ENCODE measurements at places on chromosomes 3 and 15. TPM values are rescaled to one million over a fixed set of nuclear protein-coding genes. Genes with fewer than 3 reads are reported as not detected.

DNA sequence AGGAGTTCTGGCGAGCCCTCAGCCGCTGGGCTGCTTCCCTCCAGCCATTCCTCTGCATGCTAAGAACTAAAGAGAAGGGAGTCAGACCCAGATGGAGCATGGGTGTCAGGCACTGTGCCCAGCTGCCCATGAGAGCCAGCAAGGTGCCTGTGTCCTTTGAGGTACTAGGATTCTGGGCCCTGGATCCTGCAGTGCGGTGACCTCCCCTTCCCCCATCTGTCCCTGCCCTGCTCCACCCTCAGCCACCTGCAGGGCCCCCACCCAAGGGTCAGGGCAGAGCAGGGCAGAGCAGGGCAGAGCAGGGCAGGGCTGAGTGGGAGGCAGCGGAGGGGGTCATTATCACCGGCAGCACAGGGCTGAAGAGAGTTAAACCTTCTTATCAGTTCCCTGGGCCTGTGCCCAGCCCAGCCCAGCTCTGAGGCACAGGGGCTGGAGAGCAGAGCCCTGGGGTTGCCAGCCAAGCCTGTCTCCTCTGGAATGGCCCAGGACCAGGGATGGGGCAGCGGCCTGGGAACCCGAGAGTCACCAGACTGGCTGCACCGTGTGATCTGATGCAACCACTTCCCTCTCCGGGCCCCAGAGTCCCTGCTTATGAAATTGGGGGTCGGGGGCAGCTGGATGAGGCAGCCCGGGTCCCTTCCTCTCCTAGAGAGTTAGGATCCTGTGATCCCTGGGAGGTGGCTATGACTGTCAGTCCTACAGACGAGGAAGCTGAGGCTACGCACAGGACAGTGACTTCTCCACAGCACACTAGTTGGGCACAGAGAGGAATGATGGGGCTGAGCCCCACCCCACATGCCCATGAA, 17.3 kb downstream of the ZDHHC19 start:
- H3K27me3 ChIP-seq = no peaks in the 10 kb centered on the region
- peak; percentile 62 for DNase-seq
- H3K4me1 ChIP-seq = no peaks in the 10 kb centered on the region
- H3K36me3 ChIP-seq = no peaks in the 10 kb centered on the region

- H3K4me1 ChIP-seq = peaks cover 14% of the 10 kb centered on the region
- no peak for DNase-seq
- no peak overlapping the region for H3K27ac ChIP-seq
- H3K27me3 ChIP-seq = no peaks in the 10 kb centered on the region
Measured at GRCh38 chr3:159818399-159818798, 170.2 kb upstream of the IL12A start.

GRCh38 chr3:31981206-31982181, at the start of the genes OSBPL10 and ZNF860:
Gene OSBPL10, minus strand, starts transcription at chr3:31981262. Its CDS starts 83 bp downstream, at chr3:31981179.
Gene ZNF860, plus strand, starts transcription at chr3:31981750. Its CDS starts 7,330 bp downstream, at chr3:31989080.
- no peaks in the 10 kb centered on the region for H3K27me3 ChIP-seq
- no peaks in the 10 kb centered on the region for H3K36me3 ChIP-seq
- H3K4me3 ChIP-seq = peak within 1 kb of the TSS; percentile 69
- peak; percentile 87 for DNase-seq

CELF6 gene
- 0.28 TPM for total RNA-seq

- H3K4me1 ChIP-seq = no peaks in the 10 kb centered on the region
- no peaks in the 10 kb centered on the region for H3K27me3 ChIP-seq
- no peak overlapping the region for H3K4me3 ChIP-seq
- no peaks in the 10 kb centered on the region for H3K36me3 ChIP-seq
Measured at GRCh38 chr15:44798826-44799225, 62.5 kb downstream of the TRIM69 start.

DNA sequence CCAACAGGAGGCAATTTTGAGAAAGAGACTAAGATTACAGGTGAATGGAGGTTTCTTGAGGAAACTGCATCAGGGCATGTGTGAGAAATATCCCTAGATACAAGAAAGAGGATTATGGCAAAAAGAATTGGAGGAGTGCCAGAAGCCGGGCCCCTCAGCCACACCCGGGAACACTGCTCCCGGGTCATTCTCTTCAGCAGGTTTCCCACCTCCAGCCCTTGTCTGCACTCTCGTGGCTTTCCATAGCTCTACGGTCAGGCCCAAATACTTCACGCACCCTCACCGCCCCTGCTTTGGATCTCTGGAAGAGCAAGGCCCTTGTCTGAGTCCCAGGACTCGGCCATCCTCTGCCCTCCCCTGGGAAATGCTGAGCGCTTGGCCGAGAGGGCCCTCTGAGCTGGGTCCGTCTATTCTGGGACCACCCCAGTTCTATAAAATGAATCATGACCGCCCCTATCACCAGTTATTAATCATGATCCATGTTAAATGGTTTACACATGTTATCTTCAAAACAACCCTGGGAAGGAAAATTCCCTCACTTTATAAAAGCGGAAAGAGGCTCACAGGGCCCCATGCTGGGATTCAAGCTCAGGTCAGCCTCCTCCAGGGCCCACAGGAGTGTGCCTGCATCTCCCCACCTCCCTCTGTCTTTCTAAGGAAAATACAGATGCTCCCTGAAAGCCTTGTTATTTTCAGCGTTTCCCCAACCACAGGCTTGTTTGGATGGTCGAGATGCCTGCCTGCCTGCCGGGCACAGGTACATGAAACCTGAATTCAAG, 38.8 kb upstream of the SPTBN5 start:
- H3K27ac ChIP-seq = peak overlapping the region; percentile 60
- H3K36me3 ChIP-seq = no peaks in the 10 kb centered on the region
- no peaks in the 10 kb centered on the region for H3K4me1 ChIP-seq
- no peak overlapping the region for H3K4me3 ChIP-seq
- DNase-seq = no peak

DNA sequence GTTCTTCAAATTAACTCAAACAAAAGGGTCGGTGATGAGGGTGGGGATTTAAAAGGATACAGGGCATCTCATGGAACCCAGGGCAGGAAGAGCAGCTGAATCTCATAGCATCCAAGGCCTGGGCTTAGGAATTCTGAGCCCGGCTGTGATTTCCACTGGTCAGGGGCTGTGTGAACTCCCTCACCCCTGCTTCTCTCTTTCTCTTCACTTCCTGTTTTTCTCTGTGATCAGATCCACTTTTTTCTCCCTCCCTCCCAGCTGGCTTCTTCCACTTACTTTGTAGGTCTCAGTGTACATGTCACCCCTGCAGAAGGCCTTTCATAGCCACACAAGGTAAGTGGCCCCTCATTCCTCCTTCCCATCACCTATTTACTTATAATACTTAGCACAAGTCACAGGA, 68.2 kb upstream of the CORO2B start:
- no peaks in the 10 kb centered on the region for H3K4me1 ChIP-seq
- H3K27me3 ChIP-seq = no peaks in the 10 kb centered on the region
- DNase-seq = no peak
- H3K27ac ChIP-seq = peak overlapping the region; percentile 53
- no peak overlapping the region for H3K4me3 ChIP-seq

DNA sequence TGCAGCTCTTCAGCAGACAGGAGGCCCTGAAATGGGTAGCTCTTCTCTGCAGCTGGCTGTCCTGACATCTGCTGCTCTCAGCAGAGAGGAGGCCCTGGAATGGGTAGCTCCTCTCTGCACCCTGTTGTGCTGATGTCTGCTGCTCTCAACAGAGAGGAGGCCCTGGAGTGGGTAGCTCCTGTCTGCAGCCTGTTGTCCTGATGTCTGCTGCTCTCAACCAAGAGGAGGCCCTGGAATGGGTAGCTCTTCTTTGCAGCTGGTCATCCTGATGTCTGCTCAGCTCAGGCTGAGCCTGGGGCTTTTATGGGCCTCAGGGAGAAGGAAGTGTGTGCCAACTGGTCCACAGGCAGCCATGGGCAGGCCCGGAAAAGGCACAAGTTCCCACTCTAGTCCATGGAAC, 66.6 kb downstream of the PIK3CB start:
- H3K36me3 ChIP-seq = no peaks in the 10 kb centered on the region
- no peak overlapping the region for H3K27ac ChIP-seq
- no peaks in the 10 kb centered on the region for H3K27me3 ChIP-seq
- no peaks in the 10 kb centered on the region for H3K4me1 ChIP-seq
- DNase-seq = no peak

GRCh38 chr3:192077795-192078497, 617.0 kb downstream of the PYDC2 start:
- DNase-seq = no peak
- H3K27ac ChIP-seq = no peak overlapping the region
- peaks cover 4% of the 10 kb centered on the region for H3K4me1 ChIP-seq
- no peaks in the 10 kb centered on the region for H3K27me3 ChIP-seq
- H3K36me3 ChIP-seq = no peaks in the 10 kb centered on the region

DNA sequence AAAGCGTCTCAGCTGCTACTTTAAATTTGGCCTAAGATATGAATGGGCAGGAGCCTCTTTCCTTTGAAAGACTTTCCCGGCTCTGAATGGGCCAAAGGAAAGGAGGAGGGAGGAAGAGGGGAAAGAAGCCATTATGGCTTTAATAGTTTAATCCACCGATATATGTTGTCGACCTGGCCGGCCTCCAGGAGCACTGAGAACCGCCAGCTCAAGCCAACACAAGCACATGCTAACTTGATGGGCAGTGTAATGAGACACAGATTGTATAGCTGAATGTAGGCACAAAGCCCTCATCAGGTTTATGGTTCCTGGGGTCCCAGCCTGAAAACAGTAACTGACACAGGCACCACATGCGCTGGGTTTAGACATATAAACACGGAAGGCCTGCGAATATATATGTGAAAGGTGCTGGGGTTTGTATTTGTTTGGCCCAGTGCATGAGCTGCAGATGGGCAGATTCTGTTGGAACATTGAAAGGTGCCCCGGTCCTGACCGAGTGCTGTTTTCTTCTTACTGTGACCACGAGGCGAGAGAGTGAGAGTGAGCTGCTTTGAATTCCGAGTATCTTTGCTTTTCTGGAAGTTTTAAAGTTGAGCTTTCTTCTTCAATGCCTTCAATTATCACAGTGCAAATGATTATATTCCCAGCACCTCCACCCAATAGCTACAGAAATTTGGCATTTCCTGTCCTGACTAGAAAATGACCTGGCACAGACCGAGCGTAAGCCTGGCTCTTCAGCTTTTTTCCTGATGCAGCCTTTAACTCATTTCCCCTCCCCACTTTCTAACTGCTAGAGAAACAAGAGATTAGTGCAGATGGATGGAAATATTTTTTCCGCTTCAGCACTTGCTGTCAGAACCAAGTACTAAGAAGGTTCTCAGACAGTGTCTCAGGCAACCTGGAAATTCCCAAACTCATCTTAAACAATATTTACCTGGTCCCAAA, 267.3 kb downstream of the RORA start:
- DNase-seq = no peak
- no peaks in the 10 kb centered on the region for H3K27me3 ChIP-seq

- no peak overlapping the region for H3K4me3 ChIP-seq
- no peaks in the 10 kb centered on the region for H3K27me3 ChIP-seq
- no peak for DNase-seq
- H3K4me1 ChIP-seq = no peaks in the 10 kb centered on the region
Measured at GRCh38 chr3:143206955-143207337, 87.4 kb downstream of the CHST2 start.

Data from right atrium auricular region (tissue), 2 donors.